Fibroblast of the conjunctiva (primary cell): ENCODE measurements at places on chromosomes 4 and X.
A peak's percentile ranks its signal among the peaks of the same experiment; 100 is the strongest.

- DNase-seq = no peak
Measured at GRCh38 chrX:154751203-154751668, 359 bp upstream of the GAB3 start.

DNA sequence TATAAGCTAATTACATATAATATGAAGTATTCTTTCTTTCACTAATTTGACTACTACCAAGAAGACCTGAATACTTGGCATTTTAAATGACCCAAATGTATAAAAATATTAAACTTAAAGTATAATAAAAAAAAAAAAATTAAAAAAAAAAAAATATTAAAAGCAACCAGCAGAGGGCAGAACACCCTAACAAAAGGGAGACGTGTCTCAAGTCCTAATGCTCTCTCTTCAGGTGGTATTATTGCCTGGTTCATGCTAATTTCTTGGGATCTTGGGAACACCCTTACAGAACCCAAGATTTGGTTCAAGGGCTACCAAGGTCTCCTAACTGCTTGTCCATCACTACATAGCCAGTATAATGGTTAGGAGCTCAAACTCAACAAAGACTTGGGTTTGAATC is 754.8 kb downstream of the RAB28 start:
- peak; percentile 8 for DNase-seq

- no peak for DNase-seq
Measured at GRCh38 chrX:104254442-104255115, at the start of gene ESX1. Gene ESX1, minus strand, starts transcription at chrX:104254933. Its CDS starts 84 bp downstream, at chrX:104254849.

- peak; percentile 93 for DNase-seq
Measured at GRCh38 chr4:56995525-56995924, 16.8 kb downstream of the POLR2B start.

DNA sequence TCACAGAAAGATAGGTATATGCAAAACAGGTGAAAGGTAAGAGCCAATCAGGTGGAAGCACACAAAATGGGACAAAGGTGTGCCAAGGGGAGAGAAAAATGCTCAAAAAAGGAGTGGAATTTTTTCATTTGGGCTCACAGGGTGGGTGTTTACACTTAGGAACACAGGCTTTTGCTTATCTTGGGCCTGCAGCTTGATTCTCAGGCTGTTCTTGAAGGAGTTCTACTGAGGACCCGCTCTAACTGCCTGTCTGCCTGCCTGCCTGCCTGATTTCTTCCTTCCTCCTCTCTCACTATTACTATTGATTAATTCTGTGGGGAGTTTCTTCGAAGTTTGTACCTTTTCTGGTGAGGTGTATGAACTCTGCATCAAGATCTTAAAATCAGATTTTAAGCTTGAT is 120.3 kb upstream of the CTSO start:
- no peak for DNase-seq

DNA sequence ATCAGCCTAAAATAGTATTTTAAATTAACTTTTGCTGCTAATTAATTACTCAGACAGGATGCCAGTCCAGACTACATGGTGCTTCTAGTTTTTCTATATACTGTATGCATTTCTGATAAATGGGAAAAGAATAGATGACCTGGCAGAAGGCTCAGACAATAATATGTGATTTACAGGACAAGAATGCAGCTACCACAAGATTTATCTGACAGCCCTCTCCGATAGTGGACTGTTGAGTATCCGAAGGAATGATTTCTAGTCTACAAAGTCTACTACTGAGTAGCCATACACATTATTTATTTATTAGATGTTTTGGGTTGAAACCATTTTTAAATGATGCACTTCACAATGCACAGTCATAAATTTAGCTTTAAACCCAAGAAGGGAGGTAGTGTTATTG is 212.8 kb downstream of the MAB21L2 start:
- no peak for DNase-seq

DNA sequence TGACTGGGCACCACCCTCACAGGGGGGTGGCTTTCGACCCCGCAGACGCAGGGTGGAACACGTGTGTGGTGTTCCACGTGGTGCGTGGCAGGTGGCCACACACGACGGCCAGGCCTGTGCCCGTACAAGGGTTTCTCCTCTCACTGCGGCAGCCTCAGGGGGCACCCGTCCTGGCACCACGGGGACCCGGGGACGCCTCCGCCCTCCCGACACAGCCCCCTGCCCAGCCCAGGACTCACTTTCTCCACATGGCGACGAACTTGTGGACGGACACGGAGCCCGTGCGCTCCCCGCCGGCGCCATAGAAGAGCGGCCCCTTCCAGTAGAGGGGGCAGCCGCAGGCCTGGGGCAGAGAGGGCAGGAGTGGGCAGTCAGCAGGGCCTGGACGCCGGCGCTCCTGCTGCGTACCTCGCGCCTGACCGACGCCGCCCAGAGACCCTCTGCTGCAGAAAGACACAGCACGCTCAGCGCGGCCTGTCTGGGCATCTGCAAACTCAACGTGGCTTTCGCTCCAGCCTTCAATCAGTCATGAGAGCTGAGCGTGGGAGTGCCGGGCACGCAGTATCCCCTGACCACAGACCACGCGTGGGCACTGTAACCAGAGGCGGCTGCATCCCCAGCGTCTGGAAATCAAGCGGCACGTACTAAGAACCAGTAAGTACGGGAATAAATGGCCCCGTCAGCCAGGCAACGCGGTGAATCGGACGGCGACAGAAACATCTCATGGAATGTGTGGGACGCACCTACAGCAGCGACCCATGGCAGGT is 28.9 kb upstream of the GTPBP6 start:
- DNase-seq = no peak

- DNase-seq = no peak
Measured at GRCh38 chr4:182843808-182844325, 73.3 kb downstream of the DCTD start.

GRCh38 chr4:27000820-27001219 is 140.2 kb downstream of the STIM2 start:
- DNase-seq = no peak

DNA sequence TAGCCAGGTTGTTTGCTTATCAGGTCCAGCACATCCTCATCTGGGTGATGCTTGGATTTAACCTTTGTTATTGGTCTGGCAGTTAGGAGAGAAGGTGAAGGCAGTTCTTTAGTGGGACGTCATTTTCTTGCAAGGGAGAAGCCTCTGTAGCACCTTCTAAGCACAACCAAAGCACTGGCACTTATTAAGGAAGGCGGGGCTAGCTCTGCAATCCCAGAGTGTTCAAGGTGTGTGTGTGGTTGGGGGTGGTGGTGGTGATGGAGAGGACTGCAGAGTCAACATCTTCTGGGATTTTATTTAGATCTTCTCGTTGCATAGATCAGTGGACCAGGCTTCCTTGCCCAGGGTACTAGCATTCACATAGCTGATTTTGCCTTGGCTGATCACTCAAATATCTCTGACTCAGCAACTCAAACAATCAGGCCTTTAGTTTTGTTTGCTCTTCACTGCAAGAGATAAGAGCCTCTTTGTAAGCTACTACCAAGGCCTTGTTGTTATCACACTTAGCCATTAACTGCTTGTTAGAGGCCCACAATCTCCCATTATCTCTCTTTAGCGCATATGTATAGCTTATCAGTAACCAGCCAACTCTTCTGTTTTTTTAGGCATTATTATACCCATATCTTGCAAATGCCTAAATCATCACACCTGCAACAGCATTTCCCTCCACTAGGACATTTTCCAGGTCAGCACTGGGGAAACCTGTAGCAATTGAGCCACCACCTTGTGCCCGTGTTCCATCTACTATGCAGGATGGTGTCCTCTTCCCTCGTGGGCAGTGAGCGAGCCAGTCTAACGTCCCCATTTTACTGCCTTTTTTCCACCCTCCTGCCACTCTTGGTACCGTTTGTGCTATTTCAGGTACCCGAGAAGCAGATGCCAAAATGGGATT is 36.5 kb upstream of the LINC00632 start:
- no peak for DNase-seq

DNA sequence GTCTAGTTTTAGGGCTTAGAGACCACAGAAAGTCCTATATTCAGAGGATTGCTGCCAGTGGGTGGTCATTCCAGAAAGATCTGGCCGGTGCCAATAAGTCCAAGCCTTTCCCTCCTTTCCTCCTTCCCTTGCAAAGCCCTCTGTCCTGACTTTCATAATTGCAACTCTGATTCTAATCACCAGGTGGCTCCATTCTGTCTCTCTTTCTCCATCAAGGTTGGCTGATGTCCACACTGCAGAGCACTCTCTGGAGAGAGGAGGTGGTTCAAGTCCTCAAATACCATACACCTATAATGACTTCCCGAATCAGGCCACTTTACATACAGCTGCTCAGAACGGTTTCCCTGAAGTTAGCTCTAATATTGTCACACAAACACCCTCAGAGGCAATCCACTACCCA is 22.4 kb upstream of the ARMCX4 start:
- no peak for DNase-seq

GRCh38 chrX:118345045-118345463 is 852 bp upstream of the WDR44 start:
- DNase-seq = no peak
